ENCODE measurements at places on chromosomes 1 and 21.

DNA sequence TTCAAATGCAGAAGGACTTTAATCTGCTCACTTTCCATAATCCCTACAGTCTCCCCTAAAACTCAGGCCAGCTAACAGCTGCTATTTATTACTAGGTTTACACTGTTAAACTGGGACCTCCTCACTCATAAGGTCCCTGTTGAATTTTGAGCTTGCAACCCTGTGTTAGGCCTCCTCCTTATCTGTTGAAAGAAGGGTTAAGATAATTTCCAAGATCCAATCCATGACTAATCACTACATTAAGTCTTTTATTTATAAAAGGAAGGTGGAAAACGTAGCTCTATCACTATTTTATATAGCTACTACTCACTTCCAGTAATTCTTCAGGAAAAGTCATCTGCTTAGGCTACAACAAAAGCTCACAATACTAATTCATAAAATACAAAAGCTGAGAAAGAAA, 79.5 kb downstream of the EVI5 start:
- no peak for DNase-seq

GRCh38 chr1:1906185-1907097, 8.6 kb upstream of the CALML6 start:
- DNase-seq = peak; percentile 77

DNA sequence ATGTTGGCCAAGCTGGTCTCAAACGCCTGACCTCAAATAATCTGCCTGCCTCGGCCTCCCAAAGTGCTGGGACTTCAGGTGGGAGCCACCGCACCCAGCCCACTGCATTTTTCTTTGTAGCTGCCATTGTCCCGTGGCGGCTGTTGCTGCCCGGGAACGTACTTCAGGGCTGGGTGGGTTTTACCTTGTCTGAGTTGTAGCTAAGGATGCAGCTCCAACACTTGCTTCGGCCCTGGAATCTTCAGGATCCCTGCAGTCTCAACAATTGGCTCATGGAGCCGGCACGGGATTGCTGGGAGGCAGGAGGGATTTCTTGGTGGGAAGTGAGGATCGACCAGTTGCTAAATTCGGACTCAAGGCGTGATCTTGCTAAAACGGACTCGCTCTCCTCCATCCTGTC, 10.7 kb downstream of the TNFRSF8 start:
- DNase-seq = no peak

GRCh38 chr21:26925122-26925521, 41.8 kb downstream of the ADAMTS5 start:
- DNase-seq = no peak

DNA sequence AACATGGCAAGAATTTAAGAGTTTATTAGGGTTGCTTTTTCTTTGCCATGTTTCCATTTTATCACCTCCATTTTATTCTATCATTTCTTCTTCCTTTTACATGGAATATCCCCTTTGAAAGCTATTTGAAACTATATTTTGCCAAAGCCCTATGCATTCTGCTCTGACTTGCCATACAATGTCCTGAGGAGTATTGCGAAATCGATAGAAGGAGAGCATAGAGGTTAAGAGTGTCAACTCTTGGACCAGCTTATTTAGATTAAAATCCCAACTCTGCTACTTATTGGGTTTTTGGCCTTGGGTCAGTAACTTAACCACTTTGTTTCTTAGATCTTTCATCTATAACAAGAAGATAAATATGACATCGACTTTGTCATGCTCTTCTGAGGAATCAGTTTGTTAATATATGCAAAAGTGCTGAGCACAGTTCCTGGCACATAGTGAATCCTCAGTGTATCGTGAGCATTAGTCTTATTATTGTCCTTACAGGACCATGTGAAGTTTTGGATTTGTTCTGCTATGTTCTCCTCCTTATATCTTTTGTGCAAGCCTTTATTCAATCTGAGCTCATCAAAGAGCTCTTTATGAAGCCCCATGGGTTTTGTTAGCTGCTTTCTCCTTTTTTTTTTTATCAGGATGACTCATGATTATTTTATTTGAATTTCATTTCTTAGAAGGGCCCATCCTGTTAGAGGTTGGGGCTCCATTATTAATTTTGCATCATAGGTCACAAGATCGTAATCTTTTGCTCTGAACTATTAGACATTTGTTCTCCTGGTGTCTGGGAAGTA, 17.6 kb downstream of the ACKR1 start:
- DNase-seq = no peak

GRCh38 chr1:7400566-7400965, 370.5 kb upstream of the VAMP3 start:
- no peak for DNase-seq

GRCh38 chr21:15010645-15011044, 54.2 kb downstream of the NRIP1 start:
- DNase-seq = no peak

- DNase-seq = no peak
Observed at GRCh38 chr1:30462826-30463425, 260.5 kb downstream of the MATN1 start.
